Lower lobe of right lung (tissue), 2 donors: ENCODE measurements at places on chromosomes 3 and 15. TPM values are rescaled to one million over a fixed set of nuclear protein-coding genes. Genes with fewer than 3 reads are reported as not detected.

DNA sequence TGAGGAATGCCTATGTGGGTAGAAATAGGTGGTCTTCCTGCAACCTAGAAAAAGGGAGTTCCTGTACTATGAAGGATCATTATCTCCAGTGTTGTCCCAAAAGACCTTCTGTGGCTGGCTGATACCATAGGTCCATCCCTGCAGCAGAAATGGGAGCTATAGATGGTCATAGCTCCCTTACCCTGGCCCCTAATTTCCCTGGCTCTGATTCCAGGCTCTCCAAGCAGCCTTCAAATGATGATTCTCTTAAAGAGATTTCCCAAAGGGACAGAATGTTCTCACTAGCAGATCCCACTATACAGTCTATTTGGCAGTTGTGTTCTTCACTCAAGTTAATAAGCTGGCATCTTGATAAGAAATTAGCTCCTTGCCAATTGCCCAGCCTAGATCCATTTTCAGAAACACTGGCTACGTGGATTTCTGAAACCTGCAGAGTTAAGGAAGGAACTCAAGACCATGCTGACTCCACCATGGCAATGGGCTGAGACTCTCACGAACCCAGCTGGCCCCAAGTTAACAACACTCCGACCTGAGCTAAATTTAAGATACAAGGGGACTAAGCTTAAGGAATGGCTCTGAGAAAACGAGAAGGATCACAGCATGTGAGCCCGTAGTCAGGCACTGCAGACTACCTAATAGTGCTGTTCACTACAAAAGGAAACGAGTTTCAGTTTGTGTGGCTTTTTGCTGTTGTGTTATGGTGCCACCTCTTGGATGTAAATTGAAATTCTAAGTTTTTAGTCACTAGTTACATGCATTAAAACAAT lies 11.4 kb downstream of the C15orf40 start:
- no peak for DNase-seq

GRCh38 chr3:33383951-33384350 lies 56.3 kb downstream of the UBP1 start:
- DNase-seq = no peak

- no peak for DNase-seq
These were observed 18.8 kb downstream of the ATG7 start for GRCh38 chr3:11290743-11291680.

DNA sequence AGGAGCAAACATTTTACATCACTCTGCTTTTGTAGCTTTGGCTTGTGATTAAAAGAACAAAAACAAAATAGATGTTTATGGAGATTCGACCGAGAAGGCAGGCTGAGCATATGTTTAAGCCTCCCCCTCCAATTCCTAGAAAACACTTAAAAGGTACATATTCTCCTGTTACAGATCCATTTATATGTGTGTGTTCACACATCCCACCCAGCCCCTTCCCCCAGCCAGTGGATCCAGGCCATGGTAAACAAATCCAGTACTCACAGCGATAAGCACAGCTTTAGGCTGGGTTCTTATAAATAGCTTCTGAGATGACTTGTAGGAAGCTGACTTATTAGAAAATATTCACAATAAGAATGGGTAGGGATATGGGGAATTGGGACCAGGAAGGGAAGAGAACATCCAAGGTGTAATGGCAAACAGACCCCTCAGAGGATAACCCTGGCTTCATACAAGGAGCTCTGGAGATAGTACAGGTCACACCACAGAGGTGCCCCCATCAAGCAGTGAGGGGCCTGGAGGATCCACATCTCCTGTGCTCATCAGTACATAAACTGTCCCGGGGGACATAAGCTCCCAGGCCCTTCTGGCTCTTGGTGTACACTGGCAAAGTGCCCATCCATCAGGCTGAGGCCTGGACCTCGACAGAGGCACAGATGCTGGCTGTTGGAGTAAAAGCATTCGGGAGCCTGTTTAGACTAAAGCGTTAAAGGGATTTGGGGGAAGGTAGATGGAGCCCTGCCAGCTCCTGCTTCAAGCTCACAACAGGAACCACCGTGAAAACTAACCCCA lies 70.0 kb upstream of the UBE2E1 start:
- no peak for DNase-seq

GRCh38 chr3:112477891-112478290 lies 21.4 kb downstream of the BTLA start:
- no peak for DNase-seq

DNA sequence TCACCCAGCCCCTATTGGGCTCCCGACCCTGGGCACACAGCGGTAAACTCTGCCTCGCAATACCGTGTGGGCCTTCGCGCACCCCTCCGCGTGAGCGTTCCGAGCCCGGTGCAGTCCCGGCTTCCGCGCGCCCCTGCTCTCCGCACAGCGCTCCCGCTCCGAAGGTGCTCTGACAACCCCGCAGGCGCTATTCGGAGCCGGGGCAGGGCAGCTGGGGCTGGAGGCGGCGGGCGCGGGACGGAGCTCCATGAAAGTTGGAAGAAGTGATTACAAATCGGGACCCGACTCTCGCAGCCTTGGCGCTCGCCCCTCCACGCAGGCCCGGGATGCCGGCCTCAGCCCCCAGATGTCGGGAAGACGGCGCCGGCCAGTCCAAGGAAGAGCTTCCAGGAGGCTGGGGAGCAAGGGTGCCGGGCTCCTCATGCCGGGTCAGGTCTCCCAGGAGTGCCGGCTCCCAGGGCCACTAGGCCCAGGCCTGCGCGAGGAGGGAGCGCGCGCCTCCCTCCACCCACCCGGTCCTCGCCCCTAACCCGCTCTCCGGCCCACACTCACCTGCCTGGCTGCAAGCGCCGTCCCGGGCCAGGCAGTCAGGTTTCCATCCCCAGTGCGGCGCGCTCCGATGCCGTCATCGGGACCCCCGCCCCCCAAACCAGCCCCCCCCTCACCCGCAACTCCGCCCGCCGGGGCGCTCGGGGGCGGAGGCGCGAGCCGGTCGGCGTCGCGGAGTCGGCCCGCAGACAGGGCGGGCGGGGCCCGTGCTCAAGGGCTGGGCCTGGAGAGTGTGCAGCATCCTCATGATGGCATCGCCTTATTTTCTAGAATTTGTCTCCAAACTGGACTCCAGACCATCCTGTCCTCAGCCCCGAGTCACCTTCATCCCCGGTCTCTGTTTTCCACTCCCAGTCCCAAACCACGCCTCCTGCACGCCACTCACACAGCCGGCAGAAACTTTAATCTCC lies at the start of gene KIF7:
TSS of gene KIF7 (minus strand) at position 621 of the 959 bp plus-strand sequence. CDS start 2,537 bp downstream, outside the sequence.
- no peak for DNase-seq

DNA sequence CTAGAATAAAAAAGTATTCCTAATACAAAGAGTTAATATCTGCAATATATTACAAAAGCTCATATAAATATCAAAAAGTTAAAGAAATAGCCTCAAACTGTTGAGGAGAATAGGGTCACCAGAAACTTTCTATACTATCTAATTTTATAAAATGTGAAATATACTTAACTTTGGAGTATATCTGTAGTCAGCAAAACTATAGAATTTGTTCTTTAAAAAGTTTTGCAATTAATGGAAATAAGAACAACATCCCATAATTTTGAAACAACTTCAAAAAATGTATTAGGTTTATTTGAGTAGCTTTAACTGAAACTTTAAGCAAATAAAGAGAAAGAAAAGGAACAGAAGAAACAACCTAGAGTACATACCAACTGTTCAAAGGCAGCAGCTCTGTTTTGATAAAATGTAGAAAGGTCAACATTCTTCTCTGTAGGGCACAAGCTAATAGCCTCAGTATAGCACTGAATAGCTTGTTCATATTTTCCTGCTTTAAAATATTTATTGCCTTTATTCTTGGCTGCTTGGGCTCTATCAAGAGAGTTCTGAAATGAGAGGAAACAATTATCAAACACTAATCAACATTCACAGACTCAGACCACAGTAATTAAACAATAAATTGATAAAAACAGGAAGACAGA lies 14.3 kb downstream of the TOMM70 start:
- DNase-seq = no peak

DNA sequence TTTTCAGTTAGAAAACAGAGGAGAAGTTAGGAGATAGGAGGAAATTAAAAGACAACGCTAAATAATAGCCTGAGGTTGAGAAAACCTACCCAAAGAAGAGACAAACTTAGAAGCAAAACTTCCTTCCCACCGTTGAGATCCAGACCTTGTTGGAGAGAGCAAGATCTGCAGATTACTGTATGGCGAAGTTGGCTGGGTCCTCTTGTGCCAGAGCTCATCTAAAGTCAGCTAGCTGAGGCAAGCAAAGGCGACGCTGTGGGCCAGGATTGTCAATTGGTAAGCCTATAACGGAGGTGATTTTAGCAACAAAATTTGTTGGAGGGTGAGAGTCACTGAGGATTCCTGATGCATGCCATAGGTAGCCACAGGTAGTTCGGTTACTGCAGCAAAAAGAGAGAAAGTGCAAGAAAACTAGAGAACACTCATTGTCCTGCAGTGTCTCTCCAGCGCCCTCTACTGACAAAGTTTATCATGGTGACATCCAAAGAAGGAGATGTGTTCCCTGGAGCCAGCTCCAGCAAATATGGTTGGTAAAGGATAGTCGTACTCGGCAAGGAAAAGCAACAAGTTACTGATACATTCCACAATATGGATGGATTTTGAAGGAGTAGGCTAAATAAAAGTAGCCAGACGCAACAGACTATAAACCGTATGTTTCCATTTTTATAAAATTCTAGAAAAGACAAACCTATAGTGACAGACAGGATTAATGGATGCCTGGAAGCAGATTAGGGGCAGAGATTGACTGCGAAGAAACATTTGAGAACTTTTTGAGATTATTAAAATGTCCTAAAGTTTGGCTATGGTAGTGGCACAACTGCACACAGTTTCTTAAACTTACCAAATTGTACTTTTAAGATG lies 9.8 kb upstream of the OR5K4 start:
- no peak for DNase-seq

- DNase-seq = no peak
These were observed 192.0 kb downstream of the BCHE start for GRCh38 chr3:165645191-165645590.

DNA sequence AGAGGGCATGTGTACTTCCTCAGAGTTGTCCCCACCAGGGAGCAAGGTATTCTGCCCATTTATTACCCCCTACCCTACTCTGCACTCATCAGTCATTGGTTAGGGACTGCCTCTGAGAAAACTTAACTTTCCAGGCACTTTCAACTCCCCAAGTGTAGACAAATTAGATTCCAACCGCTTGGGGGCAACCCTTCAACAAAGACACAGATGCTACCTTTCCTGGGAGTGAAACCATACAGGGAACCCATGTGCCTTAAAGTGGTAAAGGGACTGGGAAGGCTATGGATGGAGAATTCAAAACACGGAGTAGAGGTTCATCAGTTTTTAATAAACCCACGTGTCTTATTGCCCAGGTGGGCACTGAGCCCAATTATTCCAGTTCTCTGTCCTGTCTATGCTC lies 19.4 kb upstream of the UBE2E2 start:
- no peak for DNase-seq

The TOMM70 gene
- 31.3 TPM for total RNA-seq

The GOLGA8M gene
- total RNA-seq = 2.9 TPM
